Stimulated activated CD8-positive, alpha-beta memory T cell treated with anti-CD3 and anti-CD28 coated beads, Interleukin-2, amount 100 ng/mL, for 1 hour (primary cell): ENCODE measurements at places on chromosomes 7 and 10.

DNA sequence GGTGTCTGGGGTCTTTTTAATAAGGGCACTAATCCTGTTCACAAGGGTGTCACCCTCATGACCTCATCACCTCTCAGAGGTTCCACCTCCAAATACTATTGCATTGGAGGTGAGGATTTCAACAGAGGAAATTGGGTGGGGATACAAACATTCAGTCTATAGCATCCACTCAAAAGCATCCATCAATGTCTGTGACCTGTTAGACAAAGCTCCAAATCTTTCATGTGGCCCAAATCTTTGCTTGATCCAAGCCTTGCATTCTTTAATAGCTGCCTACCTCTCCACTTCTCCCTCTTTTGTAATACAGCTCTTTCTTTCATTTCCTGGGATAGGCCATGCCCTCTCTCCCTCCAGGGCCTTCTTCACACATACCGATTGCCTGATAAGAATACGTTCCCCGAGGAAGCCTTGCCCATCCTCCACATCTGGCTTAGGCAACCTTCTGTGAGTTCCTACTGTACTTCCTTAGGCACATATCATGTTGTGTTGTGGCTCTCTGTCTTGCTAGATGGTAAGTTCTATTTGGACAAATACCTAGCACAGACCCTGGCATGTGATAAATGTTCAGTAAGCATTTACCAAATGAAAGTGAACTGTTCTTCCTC is 66.1 kb downstream of the CREM start:
- no peak for DNase-seq

- no peak for DNase-seq
These were observed 14.9 kb downstream of the PFKFB3 start for GRCh38 chr10:6217611-6218010.

GRCh38 chr10:72259491-72260238 is 14.1 kb upstream of the DDIT4 start:
- no peak for DNase-seq

DNA sequence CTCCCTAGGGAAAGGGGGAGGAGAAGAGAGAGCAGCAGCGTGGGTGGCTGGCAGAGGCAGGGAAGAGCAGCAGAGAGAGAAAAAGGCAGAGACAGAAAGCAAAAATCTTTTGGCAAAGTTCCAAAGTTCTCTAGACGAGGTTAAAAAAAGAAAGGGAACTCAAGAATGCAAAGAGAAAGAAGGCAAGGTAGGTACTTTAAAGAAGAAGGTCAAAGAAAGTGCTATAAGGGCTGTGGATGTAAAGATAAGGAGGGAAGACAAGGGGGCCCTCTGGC is 20.2 kb upstream of the OPTN start:
- DNase-seq: no peak

DNA sequence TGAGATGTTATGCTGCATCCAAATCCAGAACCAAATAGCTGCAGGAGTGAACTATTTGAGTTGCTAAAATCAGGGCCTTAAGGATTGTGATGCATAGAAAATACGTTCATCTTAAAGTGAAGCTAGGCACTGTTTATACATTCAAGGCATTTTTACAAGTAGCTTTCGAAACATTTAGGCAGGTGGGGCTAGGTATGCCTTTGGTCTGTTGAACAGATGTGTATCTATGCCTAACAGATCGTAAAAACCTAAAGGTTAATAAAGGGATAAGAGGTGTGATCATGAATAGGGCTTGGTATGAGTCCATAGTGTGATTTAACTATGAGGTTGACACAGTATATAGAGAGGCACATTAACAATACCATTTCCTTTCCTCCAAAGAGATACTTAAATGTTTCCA is 262.5 kb downstream of the SEMA3D start:
- no peak for DNase-seq

DNA sequence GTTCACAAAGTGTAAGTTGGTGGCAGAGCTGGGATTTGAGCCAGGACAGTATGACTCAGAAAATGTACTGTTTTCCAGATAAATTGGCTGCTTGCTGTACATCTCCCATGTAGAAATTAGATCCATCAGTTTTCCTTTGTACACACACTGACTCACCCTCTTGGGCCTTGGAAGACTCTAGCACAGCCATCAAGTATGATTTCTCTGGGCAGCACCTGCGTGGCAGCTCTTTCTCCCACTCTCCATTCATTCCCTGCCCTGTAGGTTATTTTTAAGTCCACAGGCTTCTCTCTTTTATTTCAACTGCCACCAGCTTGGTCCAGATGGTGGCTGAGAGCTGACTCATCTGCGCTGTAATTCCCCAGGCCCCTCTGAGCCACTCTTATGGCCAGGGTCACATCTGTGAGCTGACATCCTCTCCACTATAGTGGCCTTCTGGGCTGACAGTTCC is 28.3 kb upstream of the SDK1 start:
- DNase-seq: no peak

- no peak for DNase-seq
These were observed 21.3 kb downstream of the CYP2W1 start for GRCh38 chr7:1004018-1004852.
